ENCODE measurements at places on chromosomes 13 and 19.
A peak's percentile ranks its signal among the peaks of the same experiment; 100 is the strongest.

DNA sequence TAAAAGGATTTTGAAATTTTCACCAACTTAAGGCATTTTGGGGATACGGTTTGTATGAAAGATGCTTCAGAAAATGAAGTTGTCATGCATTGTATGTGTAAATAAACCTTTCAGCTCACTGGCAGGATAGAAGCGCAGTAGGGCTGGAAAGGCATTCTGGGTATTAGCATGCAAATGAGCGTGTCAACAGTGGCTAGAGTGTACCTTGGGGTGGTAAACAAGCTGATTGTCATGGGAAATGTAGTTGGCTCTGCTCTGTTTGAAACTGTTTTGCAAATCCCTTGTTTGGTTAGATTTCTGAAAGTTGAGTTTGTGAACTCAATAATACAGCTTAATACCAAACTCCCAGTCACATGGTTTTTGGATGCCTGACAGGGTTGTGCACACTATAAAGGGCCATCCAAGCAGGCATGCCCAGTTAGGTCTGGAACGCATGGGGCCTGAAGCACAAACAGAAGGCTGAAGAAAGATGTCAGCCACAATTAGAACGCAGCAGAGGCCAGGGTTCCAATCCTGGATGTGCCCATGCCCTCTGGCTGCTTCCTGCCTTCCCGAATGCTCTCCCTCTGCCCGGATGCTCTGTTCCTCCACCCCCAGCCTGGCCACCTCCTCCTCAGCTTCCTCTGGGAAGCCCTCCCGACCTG, 14.6 kb downstream of the GSX1 start:
- no peak for DNase-seq

- no peak for DNase-seq
Observed at GRCh38 chr13:48891586-48891985, 84.1 kb upstream of the FNDC3A start.

- DNase-seq: no peak
Observed at GRCh38 chr13:109650861-109651260, 135.5 kb downstream of the IRS2 start.

DNA sequence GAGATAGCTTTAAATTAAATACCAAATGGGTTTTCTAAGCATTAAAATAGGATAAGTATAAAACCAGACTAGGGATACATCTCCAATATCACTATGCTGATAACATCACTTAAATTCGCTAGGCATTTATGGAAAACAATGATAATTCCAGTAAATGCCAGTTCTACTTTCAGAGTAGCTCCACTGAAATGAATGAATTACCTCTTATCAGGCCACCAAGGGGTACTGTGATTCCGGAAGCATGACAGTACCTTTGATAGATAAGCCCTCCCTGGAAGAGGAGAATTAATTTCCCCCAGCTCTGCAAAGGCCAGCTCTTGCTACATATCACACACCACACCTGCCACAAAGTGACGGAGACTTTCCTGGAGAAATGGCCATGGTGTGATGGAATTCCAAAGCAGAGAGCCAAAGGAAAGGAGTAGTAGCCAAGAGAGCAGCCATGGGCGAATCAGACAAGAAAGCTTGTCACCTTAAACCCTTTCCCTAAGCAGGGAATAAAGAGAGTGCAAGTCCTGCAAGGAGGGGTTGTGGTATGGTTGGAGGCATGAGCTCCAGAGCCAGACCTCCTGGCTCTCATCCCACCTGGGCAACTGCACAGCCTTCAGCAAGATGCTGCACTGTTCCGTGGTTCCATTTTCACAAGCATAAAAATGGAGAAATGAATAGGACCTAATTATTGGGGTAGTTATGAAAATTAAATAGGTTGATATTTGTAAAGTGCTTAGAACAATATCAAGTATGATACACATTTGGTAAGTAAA, 423.1 kb downstream of the FGF14 start:
- no peak for DNase-seq

DNA sequence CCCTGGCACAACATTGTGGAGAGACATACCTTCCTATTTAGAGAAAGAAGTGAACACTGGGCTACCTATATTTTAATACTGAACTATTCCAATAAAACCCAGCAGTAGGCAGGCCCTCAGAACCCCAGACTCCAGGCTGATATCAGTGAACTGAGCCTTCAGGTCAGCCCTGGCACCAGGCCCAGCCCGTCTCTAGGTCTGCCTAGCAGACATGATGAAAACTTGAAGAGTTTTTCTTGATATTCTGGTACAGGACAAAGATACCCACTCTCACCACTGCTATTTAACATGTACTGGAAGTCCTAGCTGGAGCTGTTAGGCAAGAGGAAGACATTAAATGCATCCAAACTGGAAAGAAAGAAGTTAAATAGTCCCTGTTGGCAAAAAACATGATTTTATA, 396.6 kb upstream of the SPRY2 start:
- DNase-seq: no peak

DNA sequence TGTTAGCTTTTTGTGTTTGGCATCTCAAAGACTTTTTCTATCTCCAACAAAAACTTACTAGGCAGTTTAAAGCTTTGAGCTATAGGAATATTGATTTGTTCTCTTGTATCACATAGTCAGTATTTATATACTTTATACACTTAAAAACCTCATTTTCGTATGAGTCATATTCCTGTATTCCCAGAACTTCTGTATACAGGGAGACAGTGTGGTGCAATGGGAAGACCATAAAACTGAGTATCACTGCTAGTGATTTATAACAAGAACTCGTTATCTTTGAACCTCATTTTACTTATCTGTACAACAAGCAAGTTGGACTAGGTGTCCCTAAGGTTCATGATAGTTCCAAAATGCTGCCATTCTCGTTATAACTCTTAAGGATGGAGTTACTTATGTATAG, 6.3 kb downstream of the GPR180 start:
- DNase-seq: no peak

- no peak for DNase-seq
Observed at GRCh38 chr13:31764556-31764955, 25.2 kb downstream of the RXFP2 start.

- peak; percentile 75 for DNase-seq
Observed at GRCh38 chr19:1102407-1103131, 1.2 kb upstream of the GPX4 start.

DNA sequence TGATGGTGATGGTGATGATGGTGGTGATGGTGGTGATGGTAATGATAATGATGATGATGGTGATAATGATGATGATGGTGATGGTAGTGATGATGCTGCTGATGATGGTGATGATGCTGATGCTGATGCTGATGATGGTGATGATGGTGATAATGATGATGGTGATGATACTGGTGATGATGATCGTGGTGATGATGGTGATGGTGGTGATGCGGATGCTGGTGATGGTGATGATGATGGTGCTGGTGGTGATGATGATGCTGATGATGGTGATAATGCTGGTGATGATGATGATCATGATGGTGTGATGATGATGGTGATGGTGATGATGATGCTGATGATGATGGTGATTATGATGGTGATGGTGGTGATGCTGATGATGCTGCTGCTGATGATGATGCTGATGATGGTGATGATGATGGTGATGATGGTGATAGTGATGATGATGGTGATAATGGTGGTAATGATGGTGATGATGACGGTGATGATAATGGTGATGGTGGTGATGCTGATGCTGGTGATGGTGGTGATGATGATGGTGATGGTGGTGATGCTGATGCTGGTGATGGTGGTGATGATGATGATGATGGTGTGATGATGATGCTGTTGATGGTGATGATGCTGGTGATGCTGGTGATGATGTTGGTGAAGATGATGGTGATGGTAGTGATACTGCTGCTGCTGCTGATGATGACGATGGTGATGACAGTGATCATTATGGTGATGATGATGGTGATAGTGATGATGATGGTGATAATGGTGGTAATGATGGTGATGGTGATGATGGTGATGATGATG, 62.8 kb downstream of the ZNF536 start:
- no peak for DNase-seq

- no peak for DNase-seq
Observed at GRCh38 chr13:59441596-59442280, 722.0 kb downstream of the DIAPH3 start.

DNA sequence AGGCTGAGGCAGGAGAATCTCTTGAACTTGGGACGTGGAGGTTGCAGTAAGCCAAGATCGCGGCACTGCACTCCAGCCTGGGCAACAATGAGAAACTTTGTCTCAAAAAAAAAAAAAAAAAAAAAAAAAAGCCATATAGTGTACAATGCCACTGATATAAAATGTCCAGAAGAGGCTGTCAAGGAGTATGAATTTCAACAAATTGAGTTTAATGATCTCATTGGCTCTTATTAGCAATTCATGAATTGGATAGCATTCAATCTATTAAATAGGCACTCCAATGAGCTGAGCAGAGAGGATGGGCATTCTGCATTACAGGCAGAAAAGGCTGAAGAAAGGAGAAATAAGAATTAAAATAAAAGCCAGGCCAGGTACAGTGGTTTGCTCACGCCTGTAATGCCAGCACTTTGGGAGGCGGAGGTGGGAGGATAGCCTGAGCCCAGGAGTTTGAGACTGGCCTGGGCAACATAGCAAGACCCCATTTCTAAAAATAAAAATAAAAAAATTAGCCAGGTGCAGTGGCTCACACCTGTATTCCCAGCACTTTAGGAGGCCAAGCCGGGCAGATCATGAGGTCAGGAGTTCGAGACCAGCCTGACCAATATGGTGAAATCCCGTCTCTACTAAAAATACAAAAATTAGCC, 757 bp upstream of the LMNB2 start:
- no peak for DNase-seq

GRCh38 chr19:2072757-2073551, 21.9 kb upstream of the MKNK2 start:
- no peak for DNase-seq

GRCh38 chr13:24459234-24459633, 53.3 kb downstream of the PARP4 start:
- peak; percentile 10 for DNase-seq

GRCh38 chr19:47028195-47028601, 8.6 kb downstream of the NPAS1 start:
- DNase-seq: no peak

DNA sequence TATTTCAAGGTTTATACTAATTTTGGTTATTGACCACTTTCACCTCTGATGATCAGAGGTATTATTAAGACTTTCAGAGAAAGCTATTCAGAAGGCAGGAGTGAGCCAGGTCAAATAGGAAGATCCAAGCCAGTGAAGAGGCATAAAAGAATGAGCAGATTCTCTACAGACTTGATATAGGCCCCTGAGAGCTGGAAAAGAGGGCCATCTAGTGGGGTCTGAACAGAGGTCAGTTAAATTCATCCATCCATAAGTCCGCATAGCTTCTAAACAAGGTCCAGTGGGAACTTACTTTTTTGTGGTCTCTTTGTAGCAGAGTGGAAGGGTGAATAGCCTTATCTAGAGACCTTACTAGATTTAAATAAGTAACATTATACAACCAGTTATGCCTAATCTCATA, 126.6 kb upstream of the UFM1 start:
- no peak for DNase-seq

DNA sequence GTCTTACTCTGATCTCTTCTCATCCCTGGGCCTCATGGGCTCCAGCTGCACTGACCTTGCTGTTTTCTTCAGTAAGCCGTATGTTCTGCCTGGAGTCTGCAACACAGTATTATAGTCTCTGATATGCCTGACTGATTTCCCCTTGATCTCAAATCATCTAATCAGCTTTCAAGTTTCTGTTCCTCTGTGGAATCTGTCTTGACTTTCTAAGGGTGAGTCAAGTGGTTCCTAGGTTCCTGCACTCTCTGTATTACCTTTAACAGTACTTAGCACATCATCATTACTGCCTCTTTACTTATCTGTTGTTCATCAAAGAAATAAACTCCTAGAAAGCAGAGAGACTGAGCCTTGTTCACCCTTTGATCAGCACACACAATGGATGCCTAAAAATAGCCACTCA, 350.7 kb downstream of the LMO7 start:
- no peak for DNase-seq

GRCh38 chr19:54387991-54388801, 23.5 kb upstream of the LAIR1 start:
- DNase-seq: peak; percentile 26

DNA sequence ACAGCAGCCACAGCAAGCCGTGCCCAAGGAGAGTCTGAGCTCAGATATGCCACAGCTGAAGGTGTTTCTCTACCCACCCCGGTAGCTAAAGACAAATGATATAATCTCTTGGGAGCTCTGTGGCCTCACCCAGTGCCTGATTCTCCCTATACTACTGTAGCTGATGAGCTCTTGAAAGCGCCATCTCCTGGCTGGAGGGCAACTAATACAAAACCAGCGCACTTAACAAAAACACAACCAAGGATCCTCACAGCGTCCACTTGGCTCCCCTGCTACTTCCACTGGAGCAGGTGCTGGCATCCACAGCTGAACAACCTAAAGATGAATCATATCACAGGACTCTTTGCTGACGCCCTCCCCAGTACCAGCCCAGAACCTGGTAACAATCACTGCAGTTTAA, 1212.0 kb downstream of the PCDH17 start:
- DNase-seq: no peak

DNA sequence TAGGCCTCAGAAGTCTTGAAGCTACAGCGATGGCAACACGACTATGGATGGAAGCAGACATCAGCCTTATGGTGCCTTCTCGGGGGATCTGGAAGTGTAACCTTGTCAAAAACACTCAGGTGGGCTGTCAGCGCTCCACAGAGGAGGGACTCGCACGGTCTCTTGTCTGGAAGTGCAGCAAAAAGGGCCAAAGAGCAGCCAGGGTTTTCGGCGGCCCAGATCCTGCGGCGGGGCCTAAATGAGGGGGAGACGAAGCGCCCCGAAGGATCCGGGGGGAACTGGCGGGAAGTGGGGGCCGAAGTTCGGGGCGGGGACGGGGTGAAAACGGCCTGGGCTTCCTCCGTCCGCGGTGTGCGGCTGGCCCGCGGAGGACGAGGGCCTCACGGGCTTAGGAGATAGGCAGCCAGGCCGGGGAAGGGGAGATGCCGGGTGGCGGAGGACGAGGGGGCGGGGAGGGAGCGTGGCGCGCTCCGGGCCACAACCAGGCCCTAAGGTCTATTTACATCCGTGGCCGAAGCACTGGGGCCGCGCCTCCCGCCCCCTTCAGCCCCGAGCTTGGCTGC, 637 bp downstream of the RANBP3 start:
- DNase-seq: no peak

GRCh38 chr19:48768994-48769713, 13.8 kb downstream of the FGF21 start:
- no peak for DNase-seq

- no peak for DNase-seq
Observed at GRCh38 chr13:113421673-113422270, 31.5 kb downstream of the ADPRHL1 start.

GRCh38 chr13:112808377-112809140, 118.7 kb downstream of the ATP11A start:
- no peak for DNase-seq

DNA sequence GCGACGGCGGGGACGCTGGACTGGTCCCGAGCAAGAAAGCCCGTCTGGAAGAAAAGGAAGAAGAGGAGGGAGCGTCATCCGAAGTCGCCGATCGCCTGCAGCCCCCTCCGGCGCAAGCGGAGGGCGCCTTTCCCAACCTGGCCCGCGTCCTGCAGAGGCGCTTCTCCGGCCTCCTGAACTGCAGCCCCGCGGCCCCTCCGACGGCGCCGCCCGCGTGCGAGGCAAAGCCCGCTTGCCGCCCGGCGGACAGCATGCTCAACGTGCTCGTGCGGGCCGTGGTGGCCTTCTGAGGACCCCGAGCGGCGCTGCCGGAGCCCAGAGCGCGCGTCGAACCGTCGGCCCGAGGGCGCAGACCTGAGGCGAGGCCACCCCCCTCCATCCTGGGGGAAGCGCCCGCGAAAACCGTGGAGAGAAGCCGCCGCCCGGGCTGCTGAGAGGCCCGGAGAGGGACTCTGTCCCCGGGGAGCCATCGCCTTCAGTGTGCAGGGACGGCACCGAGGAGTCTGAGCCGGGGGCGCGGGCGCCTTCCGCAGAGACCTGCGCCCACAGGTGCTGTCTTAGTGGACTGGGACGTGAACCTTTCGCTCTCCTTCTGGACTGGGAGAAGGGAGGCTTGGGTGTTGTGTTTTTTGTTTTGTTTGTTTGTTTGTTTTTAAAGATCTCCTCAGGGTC, 3.5 kb downstream of the IER2 start:
- peak; percentile 20 for DNase-seq

All from activated naive CD8-positive, alpha-beta T cell treated with anti-CD3 and anti-CD28 coated beads for 36 hours (primary cell).